WERI-Rb-1 (cell line): ENCODE measurements at places on chromosomes 5 and 9.
A peak's percentile ranks its signal among the peaks of the same experiment; 100 is the strongest.

DNA sequence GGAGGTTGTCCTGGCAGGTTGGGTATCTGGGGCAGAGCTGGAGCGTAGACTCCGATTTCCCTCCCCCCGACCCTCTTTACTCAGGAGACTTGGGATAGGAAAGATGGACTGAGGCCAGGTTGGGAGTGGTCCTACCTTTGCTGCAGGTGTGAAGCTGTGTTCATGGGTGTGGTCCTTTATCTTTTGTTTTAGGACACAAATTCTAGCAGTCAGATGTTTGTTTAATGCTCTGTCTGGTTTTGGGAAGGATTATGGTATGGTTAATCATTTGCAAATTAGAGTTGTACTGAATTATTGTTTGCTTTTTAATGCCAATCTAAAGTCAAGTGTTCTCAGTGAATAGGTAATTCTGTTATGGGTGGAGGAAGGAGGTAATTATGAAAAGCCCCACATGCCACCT lies 14.1 kb upstream of the FAM120AOS start:
- no peak for DNase-seq

GRCh38 chr5:145887217-145887616 lies 14.4 kb upstream of the GRXCR2 start:
- DNase-seq: no peak

- DNase-seq: no peak
Observed at GRCh38 chr5:103369125-103370120, 110.9 kb downstream of the MACIR start.

GRCh38 chr9:136995772-136996311 lies 526 bp downstream of the CLIC3 start:
- DNase-seq: no peak

DNA sequence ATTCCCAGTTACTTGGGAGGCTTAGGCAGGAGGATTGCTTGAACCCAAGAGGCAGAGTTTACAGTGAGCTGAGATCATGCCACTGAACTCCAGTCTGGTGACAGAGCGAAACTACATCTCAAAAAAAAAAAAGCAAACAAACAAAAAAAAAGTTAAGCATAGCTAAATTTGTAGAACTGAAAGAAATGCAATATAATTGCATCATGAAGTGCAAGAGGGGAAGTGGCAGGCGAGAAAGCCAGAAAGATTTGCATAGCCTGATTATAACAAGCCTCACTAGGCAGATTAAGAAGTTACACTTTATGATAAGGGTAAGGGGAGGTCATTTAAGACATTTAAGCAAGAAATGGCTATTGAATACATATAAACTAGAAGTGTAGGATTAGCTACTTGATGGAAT lies 187.1 kb downstream of the EDIL3 start:
- no peak for DNase-seq

GRCh38 chr9:83596899-83597504 lies 25.9 kb upstream of the IDNK start:
- DNase-seq: peak; percentile 56

- no peak for DNase-seq
Observed at GRCh38 chr5:136679233-136679632, 313.9 kb upstream of the TRPC7 start.

GRCh38 chr5:16493261-16493660 lies 27.7 kb upstream of the ZNF622 start:
- DNase-seq: no peak

GRCh38 chr5:59782856-59783255 lies 110.7 kb downstream of the PDE4D start:
- no peak for DNase-seq

DNA sequence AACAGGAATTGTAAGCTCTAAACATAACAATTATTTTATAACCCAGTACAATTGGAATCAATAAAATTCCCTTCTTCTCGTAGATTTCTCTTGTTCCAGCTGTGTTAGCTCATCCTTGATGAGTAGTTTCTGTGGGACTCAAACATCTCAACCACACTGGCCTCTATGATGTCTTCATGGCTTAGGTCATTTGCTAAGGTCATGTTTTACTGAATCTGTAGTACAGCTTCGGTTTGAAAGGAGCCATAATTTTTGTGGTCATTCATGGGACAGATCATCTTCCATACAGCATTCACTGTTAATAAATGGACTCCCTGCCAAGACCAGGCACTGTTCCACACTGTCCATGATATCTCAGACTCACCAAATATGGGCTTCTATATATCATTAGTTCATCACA lies 369.0 kb upstream of the RFX3 start:
- no peak for DNase-seq

DNA sequence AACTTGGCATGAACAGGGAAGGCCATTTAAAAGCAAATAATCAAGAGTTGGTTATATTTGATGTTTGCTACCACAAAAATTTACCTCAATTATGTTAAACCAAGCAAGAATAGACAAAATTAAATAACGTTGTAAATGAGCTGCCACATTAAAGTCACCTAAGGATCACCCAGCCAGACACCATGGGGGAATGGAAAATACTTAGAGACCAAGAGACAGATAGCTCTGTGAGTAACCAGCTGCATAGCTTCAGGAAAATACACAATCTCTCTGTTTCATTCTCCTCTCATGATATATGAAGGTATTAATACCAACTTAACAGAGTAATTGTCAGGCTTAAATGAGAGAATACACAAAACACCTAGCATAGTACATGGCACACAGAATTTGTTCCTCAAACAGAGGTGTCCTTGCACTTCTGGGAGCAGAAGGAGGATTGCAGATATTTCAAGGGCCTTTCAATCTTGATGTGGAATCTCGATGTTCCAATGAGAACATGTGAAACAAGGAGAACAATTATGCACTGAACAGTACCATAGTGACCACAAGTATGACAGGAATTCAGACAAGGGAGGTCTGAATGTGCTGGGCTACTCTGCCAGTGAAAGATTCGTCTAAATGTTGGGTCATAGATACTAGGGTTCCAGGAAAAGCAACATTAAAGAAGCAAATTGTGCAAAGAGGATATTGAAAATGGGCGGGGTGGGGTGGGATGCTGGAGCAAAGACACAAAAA lies 18.6 kb downstream of the JAKMIP2 start:
- no peak for DNase-seq

GRCh38 chr5:79560771-79561524 lies 47.0 kb upstream of the HOMER1 start:
- DNase-seq: no peak

- DNase-seq: no peak
Observed at GRCh38 chr5:146897061-146897460, 18.5 kb upstream of the PPP2R2B start.

DNA sequence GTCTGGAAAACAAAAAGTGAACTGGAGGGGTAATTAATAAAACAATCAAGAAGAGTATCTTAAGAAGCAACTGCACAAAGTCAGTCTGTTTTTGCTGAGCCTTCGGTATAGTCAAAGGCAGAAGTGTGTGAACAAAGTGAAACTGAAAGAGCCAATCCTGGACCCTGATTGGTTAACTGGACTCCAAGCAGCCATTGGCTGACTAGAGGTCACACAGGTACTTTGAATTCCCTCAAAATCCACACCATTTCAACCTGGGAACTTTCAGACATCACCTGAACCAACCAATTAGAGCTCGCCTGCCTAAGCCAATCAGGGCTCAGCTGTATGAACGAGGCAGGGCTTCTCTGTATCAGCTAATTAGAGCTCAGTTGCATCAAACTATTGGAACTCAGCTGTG lies 286.7 kb downstream of the TLE4 start:
- no peak for DNase-seq

DNA sequence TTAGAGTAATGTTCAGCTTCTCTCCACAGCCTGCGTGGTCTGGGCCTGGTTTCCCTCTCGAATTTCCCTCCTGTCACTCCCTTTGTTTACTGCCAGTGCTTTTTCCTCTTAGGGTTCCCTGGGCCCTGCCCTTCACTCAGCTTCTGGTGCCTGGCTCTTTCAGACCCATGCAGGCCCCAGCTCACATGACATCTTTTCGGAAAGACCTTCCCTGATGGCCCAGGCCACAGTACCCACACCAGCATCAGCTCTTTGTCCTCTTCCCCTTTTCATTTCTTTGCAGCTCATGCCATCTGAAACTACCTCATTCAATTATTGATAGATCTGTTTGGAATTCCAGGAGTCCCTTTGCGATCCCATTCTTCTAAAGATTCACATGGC lies 68.1 kb upstream of the ABL1 start:
- no peak for DNase-seq

DNA sequence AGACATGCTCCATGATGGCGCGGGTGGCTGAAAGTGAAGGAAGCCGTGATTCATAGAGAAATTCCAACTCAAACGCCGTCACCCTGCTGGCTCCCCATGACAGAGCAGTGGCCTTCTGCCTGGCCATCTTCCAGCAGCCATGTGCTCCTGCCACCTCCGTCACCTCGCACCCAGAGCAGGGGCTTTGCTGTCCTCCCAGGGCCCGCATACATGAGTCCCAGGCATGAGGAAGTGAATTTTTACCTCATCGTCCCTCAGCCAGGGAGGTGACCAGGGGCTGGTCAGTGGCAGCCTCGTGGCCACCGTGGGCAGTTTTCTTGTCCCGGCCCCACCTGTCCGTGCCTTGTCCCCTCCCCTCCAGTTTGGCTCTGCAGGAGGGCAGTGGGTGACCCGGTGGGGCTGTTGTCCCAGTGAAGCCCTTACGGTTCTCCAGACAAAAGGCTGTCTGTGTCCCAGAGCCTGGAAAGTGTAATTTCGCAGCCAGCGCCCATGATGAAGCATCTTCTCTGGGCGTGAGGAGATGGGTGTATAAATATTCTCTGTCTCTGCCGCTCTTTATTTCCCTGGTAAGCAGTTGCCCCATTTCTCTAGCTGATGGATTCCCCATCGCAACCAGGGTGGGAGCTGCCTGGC lies 124.0 kb upstream of the LMX1B start:
- no peak for DNase-seq

GRCh38 chr9:81530310-81530810 lies 159.0 kb downstream of the TLE1 start:
- DNase-seq: no peak

DNA sequence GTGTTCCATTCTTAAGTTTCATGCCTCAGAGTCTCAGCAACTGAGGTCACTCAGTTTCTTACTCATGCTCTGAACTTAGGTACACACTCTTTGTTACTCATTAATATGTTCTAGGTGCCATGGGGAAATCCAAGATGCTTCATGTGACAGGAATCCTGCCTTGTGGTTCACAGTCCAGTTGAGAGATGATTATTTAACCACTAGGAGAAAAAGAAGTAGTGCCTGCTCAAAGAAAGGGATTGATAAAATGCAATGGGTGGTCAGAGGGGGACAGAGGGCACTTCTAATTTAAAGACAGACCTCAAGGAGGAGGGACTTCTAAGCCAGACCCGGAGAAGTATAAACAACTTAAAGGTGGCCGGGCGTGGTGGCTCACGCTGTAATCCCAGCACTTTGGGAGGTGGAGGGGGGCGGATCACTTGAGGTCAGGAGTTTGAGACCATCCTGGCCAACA lies 69.0 kb downstream of the UGCG start:
- DNase-seq: no peak

- no peak for DNase-seq
Observed at GRCh38 chr9:70165006-70165602, 93.7 kb upstream of the SMC5 start.

- peak; percentile 76 for DNase-seq
Observed at GRCh38 chr9:98838155-98838867, 30.8 kb downstream of the GALNT12 start.

DNA sequence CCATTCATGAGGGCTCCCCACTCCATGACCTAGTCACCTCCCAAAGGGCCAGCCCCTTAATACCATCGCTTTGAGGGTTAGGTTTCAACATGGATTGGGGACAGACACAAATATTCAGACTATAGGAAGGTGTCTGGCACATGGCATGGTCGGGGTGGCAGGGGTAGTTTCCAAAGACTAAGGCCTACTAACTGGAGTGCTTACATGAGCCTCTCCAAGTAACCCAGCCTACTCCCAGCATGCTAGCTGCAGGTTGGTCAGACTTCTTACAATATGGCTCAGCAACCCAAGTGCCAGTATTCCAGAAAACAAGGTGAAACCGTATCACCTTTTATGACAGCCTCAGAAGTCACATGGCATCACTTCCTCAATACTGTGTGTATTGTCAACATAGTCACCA lies 19.9 kb upstream of the OTULINL start:
- DNase-seq: no peak

DNA sequence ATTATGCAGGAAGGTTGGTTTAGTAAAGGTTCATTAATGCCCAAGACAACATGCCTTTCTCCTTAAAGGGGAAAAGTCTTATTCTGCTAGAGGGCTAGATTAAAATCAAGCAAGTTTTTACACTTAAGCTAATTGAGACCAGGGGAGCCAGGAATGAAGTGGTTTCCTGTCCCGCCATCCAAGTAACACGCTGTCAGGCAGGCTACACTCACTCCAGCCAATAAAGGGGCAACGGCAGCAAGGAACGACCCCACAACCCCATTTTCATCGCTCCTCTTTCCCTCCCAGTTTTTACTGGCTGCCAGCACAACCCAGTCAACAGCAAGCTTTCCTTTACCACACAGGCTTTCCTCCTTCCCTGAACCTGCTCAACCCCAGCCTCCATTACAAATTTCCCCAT lies 225.1 kb downstream of the DCP2 start:
- DNase-seq: no peak

DNA sequence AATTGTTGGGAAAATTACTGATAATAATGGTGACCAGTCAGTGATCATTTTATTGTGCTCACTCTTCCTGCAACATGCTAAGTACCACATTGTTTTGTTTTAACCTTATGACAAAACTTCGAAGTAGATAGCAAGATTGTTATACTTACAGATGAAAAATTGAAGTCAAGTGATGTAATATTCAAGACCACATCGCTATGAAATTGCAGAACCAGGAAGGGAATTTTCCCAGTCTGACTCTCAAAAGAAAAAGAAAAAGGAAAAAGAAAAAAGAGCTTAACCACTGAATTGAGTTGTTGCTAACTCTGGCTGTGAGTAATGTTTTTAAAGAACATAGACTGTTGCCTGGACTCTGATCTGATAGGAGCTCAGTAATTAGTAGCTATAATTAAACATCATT lies 170.6 kb upstream of the HAPLN1 start:
- no peak for DNase-seq

DNA sequence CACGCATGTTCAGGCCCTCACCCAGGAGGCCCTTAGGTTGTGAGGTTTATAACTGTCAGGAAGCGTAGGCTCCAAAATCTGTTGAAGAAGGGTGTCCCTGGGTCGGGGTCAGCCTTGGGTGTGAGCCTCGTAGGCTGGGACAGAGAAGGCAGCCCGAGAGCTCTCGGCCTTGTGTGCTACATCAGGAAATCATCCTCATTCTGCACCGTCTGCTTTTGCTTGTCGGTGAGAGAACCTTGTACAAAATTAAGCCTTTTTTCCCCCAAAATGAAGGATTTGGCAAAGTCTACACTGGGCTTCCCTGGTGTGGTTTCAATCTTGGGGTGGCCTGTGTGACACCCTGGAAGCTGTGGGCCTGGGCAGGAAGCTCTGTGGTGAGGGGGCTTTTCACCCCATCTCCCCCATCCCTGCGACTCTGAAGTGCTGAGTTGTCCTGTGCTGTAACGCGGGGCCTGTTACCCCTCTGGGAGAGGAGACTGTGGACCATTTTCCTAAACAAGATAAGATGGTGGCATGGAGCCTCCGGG lies 55.3 kb downstream of the AHRR start:
- DNase-seq: no peak

DNA sequence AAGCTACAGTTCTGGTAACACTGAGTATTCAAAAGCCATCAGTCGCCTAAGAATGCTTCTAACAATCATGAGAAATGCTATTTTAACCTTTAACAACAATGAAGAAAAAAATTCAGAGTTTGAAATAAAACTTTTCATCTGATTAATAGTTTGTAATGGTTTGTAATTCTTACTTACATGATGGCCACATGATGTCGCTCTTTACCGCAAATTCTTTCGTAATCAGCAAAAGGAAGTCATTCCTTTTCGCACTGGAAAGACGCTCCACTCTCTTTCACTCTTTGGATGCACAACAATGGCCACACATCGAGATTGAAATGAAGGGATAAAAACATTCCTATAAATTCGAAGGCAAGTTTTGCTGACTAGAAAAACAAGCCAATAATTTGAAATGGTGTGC lies at the start of gene PCDHA7:
Gene PCDHA7, plus strand, starts transcription at position 277 of the 400 bp plus-strand sequence. Its CDS starts 115 bp downstream, at position 392.
- DNase-seq: no peak
